ENCODE measurements at places on chromosomes 11 and 22.

DNA sequence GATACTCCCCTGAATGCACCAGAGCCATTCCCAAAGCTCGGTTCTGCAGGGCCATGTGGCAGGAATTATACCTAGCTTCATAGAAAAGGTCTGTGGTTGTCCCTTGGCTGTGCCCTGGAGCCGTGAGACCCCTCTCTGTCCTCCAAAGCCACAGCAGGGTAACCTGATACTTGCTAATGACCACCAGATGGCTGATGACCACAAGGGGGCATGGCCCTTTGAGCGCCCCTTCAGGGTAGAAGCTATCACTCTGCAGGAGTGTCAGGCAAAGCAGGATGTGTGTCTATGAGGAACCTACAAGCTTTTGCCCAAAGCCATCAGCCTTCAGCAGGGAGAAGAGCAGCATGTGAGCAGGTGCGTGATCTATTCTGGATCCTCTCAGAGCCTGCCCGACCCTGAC lies 95.3 kb downstream of the NTM start:
- DNase-seq = no peak

GRCh38 chr11:69640260-69640994 lies 529 bp upstream of the CCND1 start:
- DNase-seq = no peak

DNA sequence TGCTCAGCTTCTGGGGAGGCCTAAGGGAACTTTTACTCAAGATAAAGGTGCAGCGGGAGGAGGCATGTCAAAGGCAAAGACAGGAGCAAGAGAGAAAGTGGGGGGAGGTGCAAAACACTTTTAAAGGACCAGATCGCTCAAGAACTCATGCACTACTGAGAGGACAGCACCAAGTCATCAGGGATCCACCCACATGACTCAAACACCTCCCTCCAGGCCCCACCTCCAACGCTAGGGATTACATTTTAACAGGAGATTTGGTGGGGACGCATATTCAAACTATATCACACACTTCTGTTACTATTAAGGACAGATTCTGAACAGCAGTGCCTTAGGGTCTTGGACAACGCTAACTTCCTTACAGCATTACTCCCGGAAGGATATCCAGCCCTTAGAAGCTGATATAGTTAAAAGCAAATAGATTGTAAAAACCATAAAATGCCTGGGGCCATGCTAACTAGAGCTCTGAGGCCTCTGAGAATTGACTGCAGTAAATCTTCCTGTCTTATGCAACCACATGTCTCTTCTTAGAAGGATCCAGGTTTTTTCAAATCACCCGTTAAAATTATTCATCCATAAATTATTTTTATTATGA lies 16.7 kb upstream of the ZC3H12C start:
- DNase-seq = no peak

- no peak for DNase-seq
These were observed 81.7 kb downstream of the BARX2 start for GRCh38 chr11:129457321-129457720.

GRCh38 chr11:76805206-76805913 lies 22.2 kb downstream of the TSKU start:
- no peak for DNase-seq

GRCh38 chr22:36385491-36386350 lies 2.0 kb downstream of the MYH9 start:
- DNase-seq = no peak

DNA sequence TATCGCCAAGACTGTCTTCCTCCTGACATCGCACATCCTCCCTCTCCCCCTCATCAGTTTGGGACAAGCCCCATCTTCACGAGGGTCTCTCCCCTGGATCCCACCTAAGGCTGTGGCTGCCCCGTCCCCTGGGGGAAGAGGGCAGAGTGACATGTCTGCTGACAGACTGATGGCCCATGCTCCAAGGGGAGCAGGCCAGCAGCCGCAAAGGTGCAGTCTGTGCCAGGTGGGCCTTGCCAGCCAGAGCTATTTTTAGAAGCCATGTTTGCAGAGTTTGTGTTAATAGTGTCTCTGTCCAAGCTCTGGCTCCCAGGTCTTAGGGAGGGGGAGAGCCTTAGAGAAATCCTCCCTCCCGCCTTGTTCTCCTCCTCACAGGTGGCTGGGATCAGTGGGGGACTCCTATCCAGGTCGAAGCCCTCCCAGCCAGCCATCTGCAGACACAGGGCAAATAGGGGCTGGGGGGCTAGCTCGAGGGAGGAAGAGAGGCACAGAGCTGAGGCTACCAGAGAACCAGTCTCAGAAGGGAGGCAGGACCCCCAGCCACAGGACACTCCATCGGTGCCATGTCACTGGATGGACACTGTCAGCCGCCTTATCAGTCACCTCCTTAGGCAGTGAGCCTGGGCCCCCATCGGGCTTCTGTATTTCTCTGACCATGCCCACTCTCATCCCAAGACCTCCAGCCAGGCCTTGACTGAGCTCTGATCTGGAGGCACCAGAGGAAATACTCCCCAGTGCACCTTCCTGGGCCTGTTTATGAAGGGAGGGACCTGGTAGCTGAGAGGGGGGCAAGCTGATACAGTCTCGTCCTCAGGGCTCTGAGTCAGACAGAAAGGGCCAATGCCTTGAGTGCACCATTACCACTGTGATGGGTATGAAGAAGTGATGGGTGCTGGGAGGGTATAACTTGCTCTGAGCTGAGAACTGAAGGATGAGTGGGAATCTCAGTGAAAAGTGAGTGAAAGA lies 49.3 kb downstream of the CHRDL2 start:
- no peak for DNase-seq

GRCh38 chr11:117997823-117998579 lies 11.8 kb downstream of the IL10RA start:
- DNase-seq = no peak

GRCh38 chr11:22828373-22828772 lies 1.2 kb downstream of the SVIP start:
- no peak for DNase-seq

- no peak for DNase-seq
These were observed 19.4 kb upstream of the PPFIA1 start for GRCh38 chr11:70250876-70251658.

- no peak for DNase-seq
These were observed 24.8 kb downstream of the APOL5 start for GRCh38 chr22:35742342-35743100.

GRCh38 chr11:94199136-94200130 lies 70.8 kb downstream of the PANX1 start:
- DNase-seq = no peak

- DNase-seq = no peak
These were observed 46.6 kb upstream of the MMP7 start for GRCh38 chr11:102577182-102577581.

DNA sequence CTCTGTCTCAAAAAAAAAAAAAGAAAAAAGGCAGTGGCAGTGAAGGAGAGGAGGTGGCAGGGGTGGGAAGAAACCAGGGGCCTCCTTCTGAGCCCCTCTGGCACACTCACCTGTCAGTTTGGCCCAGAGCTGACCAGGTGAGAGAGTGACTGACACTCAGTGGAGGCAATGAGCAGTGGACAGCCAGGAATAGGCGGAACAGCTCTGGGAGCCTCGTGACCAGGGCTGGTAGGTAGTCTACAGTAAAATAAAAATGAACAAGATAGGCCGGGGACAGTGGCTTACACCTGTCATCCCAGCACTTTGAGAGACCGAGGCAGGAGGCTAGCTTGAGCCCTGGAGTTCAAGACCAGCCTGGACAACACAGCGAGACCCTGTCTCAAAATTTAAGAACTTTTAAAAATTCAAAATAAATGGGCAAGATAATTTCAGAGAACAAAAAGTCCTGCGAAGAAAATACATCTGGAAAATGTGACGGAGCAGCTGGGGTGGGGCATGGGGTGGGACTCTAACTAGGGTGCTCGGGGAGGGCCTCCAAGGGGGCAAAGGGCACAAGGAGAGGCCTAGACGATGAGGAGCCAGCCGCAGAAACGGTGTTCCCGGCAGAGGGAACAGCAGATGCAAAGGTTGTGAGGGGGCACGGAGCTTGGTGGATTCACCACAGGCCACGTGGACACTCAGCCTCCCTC lies 3.8 kb upstream of the PDXP start:
- DNase-seq = no peak

- DNase-seq = no peak
These were observed 21.2 kb upstream of the MAP6 start for GRCh38 chr11:75689863-75690609.

GRCh38 chr22:17994424-17995108 lies 29.8 kb downstream of the MICAL3 start:
- no peak for DNase-seq

- no peak for DNase-seq
These were observed at the start of gene MMP3 for GRCh38 chr11:102843489-102843888. Gene MMP3, minus strand, starts transcription at chr11:102843609. Its CDS starts 63 bp downstream, at chr11:102843546.

DNA sequence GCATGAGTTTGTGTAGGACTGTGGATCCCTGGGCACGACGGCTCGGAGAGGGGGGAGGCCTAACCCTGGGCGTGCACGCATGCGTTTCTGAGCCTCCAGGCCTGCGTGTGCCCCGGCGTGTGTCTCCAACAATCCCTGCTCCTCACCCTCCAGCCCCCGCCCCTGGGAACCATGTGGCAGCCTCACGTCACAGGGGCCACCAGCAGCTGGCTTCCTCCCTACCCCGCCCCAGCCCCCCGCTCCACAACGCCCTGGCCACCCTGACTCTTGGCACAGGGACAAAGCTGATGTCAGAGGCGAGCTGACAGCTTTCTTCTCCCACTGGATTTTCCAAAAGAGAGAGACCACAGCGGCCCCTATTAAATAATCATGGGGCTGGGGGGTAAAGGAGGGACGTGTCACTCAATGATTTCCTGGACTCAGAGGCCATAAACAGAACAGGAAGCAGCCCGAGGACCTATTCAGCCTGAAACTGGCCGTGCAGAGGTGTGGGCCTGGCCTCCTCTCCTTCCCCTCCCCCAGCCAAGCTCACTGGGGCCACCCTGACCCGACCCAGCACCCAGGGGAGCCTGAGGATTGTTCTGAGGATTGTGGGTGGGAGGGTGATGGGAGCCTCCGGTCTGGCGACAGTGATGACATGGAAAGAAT lies 6.8 kb upstream of the LIF start:
- no peak for DNase-seq

DNA sequence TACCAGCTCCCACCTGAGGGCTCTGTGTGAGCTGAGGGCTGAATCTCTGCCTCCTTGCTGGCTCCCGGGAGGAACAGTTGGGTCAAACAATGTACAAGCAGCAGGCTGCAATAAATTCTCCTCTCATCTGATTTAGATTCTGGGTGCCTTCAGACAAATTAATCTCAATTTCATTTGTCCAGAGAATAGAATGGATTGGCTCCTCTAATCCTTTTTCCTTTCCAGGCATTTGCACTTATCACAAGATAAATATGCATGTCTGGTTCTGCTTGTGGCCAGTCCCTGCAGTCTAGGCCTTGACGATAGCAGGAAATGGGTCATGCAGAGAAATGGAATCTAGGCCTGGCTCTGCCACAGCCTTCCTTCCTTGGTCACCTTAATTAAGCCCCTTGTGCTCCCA lies 28.7 kb downstream of the UPB1 start:
- DNase-seq = no peak

- DNase-seq = no peak
These were observed 15.3 kb upstream of the BID start for GRCh38 chr22:17789379-17790200.

- no peak for DNase-seq
These were observed 72.1 kb downstream of the BRD1 start for GRCh38 chr22:49755631-49756001.

GRCh38 chr11:61971248-61972111 lies 4.0 kb upstream of the FTH1 start:
- no peak for DNase-seq

- no peak for DNase-seq
These were observed 1.9 kb downstream of the CD151 start for GRCh38 chr11:834371-835316.

DNA sequence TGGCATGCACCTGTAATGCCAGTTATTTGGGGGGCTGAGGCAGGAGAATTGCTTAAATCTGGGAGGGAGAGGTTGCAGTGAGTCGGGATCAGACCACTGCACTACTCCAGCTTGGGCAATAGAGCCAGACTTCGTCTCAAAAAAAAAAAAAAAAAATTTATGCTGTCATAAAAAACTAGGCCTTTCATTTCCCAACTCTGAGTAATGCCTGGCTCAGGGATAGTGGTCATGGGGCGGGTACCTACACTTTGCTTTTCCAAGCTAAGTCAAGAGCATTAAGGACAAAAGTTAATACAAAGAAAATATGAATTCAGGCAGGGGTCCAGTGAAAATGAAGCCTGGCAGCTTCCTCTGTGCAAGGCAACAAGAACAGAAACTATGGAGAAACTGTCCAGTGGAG lies 16.3 kb downstream of the CPSF7 start:
- DNase-seq = no peak

- no peak for DNase-seq
These were observed 3.3 kb downstream of the CD248 start for GRCh38 chr11:66313321-66314185.

GRCh38 chr11:10716543-10717259 lies 23.1 kb upstream of the IRAG1 start:
- DNase-seq = no peak

DNA sequence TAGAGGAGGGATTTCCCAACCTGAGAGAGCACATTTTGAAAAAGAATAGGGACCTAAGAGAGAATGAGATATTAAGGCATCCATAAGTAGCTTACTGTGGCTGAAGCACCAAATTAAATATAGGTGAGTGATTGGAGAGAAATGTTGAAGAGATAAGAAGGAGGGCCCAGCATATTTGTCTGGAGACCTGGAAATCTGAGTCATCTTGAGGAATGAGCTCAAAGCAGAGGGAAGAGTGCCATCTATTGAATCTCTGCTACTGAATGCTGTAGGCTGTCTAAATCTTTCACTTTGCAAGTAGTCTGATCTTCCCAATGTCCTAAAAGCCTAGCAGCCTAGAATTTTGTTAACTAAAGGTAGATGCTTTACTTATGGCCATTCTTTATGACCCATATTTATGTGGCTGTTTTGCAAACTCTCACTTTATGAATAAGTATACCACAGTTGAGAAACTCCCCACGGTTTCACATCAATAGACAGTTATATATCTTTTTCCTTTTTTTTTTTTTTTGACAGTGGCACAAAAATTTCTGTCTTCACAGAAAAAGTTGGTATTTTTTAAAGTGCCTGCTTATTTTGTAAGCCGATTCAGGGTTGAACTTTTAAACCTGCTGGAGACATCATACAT lies 2093.5 kb downstream of the LRRC4C start:
- DNase-seq = no peak
